ENCODE measurements at places on chromosomes 4 and X.

GRCh38 chr4:55615008-55615407 lies 21.1 kb downstream of the NMU start:
- no peak for DNase-seq

DNA sequence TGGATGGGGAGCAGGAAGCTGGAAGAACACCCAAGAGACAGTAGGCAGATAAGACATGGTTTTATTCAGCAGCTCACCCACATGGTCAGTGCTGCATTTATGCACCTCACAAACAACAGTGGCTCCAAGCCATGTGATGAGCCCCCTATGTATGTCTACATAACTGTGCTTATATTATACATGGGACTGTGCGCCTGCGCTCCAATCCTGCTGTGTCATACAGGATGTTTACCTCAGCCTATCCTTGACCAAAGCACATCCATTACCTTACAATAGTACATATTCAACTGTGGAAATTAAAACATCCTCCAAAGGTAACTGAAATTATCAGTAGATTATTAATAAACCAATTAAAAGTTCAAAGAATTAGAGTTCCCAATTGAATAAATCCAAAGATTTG lies 44.1 kb upstream of the SGMS2 start:
- no peak for DNase-seq

DNA sequence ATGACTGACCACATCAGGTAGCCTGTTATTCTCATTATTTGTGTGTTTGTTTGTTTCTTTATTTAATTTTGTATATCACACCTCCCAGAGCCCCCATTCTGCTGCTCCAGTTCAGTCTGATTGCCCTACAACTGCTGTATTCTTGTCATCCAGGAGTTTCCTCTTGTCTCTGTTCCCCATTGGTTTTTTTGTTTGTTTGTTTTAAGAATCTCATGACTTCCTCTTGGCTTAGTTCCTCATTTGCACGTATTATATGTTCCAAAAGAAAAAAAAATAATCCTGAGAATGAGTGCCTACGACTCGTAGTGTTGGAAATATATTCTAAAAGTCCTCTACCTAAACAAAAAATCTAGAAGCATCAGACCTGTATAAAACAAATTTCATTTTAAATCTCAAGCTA lies 142.3 kb upstream of the SLIT2 start:
- DNase-seq, result no peak

- DNase-seq, result no peak
Measured at GRCh38 chr4:86675548-86675947, 81.4 kb downstream of the PTPN13 start.

DNA sequence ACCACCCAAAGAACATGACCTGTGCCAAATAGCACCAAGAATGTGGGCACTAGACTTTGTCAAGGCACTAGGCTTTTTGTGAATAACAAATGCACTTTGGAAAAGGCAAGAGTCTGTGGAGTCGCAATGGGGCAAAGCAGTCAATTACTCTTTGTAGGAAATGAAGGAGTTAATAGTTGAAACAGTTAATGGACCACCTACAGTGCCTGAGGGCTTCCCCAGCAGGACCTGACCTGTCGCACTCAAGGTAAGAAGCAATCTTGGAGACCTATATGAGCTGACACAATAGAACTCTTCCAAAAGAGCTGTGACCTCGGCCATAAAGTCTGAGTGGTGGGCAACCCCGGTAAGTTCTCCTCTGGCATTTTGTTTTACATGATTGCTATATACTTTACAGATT lies 49.2 kb upstream of the CAPN6 start:
- DNase-seq, result no peak

GRCh38 chr4:177729681-177730080 lies 287.4 kb upstream of the AGA start:
- no peak for DNase-seq

DNA sequence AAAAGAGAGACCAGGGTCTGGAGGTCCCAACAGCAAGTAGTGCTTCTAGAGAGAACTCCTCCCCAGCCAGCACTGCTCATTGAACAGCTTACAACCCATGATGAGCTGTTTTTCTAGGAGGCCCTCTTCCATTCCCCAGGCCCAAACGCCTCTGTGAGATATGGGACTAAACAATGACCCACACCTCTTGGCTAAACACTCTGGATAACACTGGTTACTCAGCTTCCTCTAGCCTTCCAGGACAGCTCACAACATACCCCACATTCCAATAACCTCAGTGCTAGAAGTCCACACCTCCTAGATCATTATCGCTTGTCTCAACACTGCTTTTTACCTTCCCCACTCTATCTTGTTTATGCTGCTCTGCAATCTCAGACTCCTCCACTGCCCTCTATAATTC lies 35.4 kb upstream of the PGRMC2 start:
- no peak for DNase-seq

- DNase-seq, result no peak
Measured at GRCh38 chrX:150536455-150537116, 31.8 kb upstream of the MTM1 start.

GRCh38 chrX:54029529-54030143 lies 14.6 kb downstream of the PHF8 start:
- no peak for DNase-seq

GRCh38 chrX:100587861-100588260 lies 3.1 kb downstream of the TNMD start:
- DNase-seq, result no peak

- DNase-seq, result no peak
Measured at GRCh38 chr4:98720871-98721480, 62.6 kb upstream of the TSPAN5 start.

DNA sequence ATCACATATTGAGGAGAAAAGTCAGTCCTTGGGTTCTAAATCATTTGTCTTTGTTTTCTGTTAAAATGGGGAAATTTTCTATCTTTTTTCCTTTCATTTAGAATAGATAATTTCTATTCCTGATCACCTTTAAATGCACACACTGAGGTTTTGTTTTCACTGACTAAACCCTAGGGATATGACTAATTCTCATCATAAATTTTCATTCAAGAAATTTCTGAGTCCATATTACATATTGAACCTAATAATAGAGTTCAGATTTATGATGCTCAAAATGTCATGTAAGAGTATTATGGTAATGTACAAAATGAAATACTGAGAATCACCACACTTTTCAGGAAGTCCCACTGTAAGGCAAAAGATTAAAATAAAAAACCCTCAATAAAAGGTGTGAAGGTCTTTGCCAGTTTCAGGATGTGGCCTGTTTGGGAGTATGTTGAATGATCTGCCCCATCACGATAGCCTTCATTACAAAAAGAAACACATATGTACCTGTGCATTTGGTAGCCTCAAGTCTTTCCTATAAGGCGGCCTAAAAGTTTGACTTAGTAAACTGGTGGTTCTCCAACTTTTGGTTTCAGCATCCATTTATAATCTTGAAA lies 49.4 kb downstream of the LEF1 start:
- no peak for DNase-seq

GRCh38 chr4:184980261-184980660 lies 38.0 kb upstream of the HELT start:
- no peak for DNase-seq

DNA sequence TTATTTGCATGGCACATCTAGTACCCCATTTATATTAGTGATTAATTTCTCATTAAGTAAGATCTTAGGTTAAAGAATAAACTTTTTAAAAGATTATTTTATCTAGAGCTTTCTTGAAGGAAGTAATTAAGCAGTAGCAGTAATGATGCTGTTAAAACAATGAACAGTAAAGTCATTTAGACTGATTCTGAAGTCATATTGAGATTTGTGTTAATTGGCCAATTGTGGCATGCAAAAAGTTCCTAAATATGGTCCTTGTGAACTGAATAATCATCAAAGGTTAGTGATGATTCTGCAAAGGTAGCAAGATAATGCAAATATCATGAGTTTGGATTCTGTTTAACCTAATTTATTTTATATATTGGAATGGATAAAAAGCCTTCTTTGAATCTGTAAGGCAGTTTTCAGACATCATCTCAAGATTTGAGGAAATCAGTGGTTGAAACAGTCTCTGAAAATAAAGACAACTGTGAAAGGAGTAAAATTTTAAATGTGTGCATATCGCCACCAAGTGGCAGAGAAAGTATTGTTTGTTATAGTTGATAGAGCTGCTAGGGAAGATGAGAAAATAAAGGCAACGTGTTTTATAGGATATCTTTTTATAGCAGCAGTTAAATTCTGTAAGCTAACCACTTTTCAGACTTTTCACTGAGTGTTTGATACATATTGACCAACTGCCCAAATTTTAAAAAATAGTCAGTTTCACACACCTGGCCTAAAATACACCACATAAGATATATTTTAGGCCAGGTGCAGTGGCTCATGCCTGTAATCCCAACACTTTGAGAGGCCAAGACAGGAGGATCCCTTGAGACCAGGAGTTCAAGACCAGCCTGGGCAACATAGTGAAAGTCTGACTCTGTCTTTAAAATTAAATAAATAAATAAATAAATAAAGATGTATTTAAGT lies 79.6 kb downstream of the CCKAR start:
- no peak for DNase-seq

- DNase-seq, result no peak
Measured at GRCh38 chr4:138650929-138651448, 364.6 kb upstream of the NOCT start.

DNA sequence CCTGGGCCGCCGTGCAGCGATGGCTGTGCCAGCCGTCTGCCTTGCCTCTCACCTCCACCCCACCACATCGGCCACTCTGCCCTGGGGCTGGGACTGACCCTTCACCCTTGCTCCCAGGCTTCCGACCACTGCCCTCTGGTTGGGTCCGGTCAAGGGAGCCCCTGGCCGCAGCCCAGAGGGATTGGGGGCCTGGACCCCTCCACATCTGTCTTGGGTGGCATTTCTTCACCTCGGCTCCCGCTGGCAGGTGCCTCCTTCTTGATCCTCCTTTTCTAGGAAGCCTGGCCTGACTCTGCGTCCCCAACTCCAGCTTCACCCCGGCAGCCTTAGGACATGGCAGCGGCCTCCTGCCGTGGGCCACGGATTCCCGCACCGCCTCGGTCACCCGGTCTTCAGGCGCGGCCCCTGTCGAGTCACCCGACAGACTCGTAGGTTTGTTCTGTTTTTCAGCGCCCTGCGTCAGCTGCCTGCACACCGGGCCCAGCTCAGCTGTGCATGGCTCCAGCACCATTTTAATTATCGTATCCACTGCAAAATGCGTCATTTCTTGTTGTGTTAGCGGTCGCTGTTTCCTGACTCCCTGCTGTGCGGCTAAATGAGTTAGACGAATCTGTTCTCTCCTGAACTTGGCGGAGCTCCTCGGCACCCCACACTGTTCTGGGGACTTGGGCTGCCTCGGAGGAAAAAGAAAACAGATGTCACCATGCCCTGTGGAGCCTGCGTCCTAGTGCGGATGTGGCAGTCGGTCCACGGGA lies 124.0 kb downstream of the FAM53A start:
- DNase-seq, result no peak

DNA sequence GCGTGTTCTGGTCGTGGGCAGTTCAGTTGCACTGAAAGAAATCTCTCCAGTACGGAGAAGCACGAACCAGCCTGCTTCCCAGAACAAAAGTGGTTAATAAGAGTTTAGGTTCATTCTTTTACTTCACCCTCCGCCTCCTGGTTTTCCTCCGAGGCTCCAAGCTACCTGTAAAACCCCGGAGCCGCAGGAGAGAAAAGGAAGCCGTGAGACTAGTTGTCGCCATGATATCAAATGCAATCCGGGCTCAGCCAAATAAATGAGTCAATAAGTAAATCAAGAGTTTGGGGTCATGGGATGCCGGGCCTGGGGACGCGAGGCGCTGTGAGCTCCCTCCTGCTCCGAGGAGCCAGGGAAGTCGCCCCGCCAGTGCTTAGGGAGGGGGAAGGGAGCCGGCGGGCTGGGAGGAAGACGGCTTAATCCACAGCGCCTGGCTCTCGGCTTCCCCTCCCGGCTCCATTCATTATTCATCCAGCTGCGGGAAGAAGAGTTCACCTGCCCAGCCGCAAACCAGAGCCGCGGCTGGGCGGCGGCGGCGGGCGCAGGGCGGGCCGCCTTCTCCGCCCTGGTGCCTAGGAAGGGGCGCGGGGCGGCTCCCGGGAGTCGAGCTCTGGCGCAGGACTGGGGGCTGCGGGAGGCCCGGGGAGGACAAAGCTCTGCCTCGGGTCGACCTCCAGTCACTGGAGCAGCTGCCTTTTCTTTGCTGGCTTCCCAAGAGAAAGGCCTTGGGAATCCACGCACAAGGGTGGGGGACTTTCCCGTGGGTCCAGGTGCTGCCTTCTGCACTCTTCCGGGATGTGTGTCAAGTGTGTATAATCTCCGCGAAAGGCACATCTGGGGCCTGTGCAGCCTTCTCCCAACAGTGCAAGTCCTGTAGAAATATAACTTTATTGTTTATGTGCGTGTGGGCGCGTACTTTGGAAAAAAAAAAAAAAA lies 1.7 kb downstream of the FRAS1 start:
- DNase-seq, result peak; percentile 8

DNA sequence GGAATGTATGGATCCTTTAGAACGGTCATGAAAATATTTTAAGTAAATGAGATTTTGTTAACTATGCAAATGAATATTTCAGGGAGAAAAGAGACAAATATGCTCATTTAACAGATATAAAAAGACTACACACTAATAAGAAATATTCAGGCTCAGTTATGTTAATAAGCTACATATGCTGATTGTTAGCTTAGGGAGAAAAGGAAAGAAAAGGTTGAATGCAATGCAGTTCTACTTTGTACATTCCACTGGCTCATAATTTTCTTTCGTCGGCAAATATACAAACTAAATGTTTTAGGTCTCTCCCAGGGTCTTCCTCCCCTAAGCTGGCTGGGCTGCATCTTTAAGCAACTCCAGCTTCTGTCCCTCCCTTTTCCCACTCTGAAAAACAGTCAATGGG lies 2.7 kb upstream of the RTL3 start:
- DNase-seq, result no peak

- no peak for DNase-seq
Measured at GRCh38 chr4:152735396-152735859, 44.1 kb downstream of the TIGD4 start.

GRCh38 chr4:157888281-157888680 lies 284.5 kb downstream of the GASK1B start:
- DNase-seq, result no peak

DNA sequence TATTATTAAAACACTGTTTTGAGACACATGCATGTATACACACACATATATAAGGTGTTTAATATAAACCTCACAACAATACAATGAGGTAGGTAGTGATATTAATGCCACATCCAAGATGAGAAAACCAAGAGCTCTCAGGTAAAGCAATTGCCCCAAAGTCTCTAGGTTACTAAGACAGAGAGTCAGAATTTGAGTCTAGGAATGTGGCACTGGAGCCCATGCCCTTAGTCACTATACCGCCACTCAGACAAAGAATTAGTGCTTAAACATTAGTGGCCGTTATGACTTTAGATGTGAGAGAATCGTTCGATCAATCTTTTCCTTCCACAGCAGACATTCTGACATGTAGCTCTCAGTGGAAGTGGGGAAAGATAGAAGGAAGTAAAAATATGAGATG lies 108.2 kb upstream of the ACSL4 start:
- no peak for DNase-seq

All from cortex of kidney (tissue), 1 donor.